Amniotic stem cell (primary cell): ENCODE measurements at places on chromosomes 7 and 10.

- DNase-seq = no peak
Measured at GRCh38 chr10:123148414-123149161, 652 bp downstream of the HMX2 start.

- DNase-seq = no peak
Measured at GRCh38 chr10:77244286-77244685, 393.3 kb downstream of the KCNMA1 start.

- no peak for DNase-seq
Measured at GRCh38 chr10:86592413-86592812, 61.9 kb upstream of the OPN4 start.

- no peak for DNase-seq
Measured at GRCh38 chr10:697097-697875, 7.8 kb upstream of the DIP2C start.

- no peak for DNase-seq
Measured at GRCh38 chr10:59362959-59363381, 621 bp upstream of the FAM13C start.

- DNase-seq = peak; percentile 77
Measured at GRCh38 chr10:95308389-95309302, 17.8 kb upstream of the PDLIM1 start.

DNA sequence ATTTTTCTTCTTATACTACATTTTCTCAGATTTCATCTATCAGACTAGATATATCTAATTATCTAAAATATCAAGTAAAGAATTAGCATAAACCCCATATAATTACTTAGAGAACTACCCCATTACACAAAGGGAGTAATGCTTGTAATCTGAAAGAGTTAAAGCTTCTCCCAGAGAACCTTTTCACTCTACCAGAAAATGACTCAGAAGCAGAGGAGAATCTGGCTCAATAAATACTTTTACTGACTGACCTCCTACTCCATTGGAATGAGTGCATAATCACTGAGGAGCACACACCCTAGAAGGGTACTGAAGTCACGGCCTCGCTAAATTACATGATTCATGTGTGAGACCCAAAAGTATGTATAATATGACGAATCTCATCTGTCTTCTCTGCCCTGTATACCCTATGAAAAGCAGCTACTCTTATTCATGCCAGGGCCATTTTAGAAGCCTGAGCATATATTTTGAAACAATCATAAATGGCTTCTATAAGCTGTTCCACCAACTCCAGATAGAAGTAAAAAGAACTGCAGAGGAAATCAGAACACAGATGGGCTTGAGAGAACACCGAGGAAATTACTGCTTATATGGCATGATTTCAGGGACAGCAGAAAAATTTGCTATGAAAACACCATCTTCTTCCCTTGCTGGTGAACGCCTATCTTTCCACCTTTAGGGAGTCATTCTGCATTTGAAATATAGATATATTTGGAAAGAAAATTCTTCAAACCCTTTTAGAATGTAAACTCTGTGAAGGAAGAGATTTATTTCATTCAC, 32.7 kb downstream of the DNMBP start:
- DNase-seq = peak; percentile 93

DNA sequence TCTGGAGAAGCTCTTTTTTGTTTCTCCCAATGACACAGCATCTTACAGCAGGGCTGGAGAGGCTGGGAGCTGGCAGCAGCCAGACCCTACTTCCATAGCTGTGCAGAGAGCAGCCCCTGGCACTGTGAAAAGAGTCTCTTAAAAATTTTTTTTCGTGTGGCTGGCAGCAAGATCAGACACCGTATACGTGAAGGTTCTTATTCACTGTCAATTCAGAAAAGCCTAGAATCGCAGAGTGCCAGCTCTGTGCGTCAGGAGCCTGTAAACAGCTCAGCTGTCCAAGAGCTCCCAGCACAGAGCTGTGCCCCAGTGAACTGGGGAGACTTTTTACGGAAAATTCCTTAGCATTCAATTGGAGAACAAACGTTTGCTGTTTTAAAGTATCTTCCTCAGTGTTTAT, 6.5 kb downstream of the BAG3 start:
- no peak for DNase-seq

GRCh38 chr10:118958984-118959925, 70.3 kb upstream of the NANOS1 start:
- DNase-seq = peak; percentile 14

- DNase-seq = peak; percentile 33
Measured at GRCh38 chr10:72784551-72785351, 92.8 kb downstream of the MCU start.

DNA sequence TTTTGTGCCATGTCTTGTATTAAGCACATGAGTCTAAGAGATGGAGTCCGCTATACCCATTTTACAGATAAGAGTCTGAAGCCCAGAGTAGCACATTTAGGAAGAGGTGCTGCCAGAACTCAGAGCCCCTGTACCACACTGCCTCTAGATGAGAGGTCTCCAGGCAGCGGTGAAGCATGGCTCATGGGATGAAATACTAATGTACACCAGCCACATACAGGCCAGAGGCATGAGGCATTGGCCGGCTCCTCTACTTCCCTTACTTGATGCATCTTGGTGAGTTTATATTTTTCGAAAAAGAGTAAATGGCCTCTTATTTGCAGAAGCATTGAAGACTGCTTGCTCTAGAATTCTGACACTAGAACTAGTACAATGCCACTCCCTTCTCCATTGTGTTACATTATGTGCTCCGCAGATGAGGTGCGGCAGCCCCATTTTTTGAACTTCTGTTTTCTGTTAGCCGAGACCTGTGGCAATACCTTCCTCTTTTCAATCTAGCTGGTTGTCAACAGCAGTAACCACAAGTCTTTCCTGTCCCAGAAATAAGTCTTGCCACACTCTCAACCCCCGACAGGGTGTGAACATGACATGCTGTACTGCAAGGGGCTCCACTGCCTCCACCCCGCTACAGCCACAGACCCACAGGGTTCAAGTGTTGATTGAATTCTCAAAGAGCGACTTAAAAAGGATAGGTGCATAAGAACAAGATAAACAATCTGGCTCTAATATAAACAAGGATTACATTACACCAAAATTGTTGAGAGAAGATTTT, 145.3 kb downstream of the CELF2 start:
- DNase-seq = no peak

DNA sequence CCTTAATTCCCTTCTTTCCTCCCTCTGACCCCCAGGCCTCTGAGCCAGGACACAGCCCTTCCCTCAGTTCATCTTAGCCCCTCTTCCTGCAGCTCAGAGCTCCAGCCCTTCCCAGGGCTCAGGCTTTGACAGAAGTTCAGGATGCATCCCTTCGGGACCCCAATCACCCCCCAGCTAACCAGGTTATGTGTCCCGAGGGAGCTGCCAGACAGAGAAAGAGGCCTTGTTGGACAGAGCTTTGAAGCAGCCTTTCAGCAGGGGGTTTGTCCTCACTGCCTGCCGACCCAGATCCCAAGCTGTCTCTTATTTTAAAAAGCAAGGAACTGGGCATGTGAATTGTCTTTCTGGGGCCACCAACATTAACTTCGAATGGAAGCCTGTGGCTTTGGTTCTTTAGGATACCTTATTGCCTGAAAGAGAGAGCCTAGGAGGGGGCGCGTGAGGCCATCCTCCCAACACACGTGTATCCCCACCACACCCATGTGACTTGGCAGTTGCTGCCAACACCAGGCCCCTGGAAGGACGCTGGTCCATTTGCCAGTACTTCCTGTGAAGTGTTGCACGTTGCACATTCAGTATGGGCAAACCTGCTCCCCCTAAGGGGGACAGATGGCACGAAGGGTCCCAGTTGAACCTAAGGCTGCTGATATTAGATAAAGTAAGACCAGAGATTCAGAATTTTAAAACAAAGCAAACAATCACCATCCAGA, 858 bp downstream of the CCDC136 start:
- DNase-seq = no peak

- no peak for DNase-seq
Measured at GRCh38 chr7:112744818-112745217, 45.4 kb downstream of the TMEM168 start.

DNA sequence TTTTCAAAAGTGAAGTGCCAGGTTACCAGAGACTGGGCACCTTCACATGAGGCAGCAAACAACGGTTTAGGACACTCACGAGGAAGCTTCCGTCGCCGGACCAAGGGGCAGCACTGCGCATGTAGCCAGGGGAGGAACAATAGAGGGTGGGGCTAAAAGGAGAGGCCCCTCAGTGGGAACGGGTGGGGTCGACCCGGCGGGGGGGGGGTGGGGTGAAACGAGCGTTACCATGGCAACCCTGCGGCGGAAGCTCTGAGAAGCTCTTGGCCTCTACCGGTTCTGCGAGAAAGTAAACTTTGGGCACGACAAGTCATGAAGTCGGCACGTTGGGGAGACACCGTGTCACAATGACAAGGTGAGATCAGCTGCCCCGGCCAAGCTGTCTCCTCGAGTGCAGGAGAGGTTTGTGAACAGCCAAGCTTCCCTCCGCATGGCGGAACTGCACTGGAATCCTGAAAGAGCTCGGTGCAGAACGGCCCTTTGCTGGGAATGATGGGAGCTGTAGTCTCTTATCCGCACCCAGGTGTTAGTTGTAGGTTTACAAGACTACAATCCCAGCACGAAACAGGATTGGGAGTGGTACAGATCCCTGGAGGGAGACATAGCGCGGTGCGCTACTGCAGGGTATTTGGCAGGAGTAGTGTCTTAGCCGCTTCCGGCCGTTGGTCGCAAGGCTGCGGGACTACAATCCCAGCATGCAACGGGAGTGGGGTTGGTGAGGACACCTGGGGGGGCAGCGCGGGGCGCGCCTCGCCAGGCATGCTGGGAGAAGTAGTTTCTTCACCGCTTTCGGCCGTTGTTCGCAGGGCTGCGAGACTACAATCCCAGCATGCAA, 72.8 kb upstream of the ZNF722 start:
- no peak for DNase-seq

DNA sequence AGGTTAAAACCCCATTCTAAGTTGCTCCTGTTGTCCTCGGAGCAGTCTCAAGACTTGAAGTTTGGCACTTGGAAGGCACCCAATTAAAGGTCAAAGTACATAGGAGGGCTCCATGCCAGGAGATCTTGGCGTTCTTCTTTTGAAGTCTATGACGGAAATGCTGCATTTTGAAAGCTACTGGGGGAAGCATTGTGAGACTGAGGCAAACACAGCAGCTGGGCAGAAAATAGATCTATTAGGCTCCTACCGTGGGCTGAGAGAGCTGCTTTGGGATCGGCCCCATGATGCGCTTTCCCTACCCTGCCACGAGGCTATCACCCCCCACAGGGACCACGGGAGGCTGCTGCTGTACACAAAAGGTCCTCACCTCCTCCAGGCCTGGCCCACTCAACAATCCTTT, 20.0 kb downstream of the KIAA1549 start:
- no peak for DNase-seq

- no peak for DNase-seq
Measured at GRCh38 chr7:37971491-37971890, 51.1 kb downstream of the EPDR1 start.
